Stimulated activated CD4-positive, alpha-beta T cell treated with anti-CD3 and anti-CD28 coated beads, Interleukin-15, amount 100 ng/mL, for 48 hours (primary cell): ENCODE measurements at places on chromosomes 16 and 17.

DNA sequence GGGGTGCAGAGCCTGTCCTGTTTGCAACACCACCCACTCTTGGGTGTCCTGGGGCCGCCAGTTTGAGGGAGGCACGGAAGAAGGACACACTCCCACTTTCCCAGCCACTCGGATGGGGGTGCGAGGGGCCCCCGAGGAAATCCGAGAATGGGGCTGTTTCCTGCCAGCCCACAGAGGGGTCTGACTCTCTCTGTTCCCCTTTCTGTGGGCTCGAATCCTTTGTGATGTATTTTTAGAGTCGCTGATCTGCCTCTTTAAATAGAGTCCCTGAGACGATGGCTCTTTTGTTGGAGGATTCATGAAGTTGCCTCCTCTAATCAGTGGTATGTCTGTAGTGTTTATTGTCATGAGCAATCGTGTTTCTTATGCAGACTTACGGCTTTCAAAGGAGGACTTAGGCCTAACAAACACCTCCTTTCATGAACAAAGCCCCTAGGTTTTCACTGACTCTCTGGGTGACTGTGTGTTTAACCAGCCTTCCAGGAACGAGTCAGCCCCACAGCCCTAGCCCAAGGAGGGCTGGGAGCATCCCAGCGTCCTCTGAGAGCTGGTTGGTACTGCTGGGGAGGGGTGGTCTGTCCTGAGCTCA lies 29.1 kb downstream of the CIBAR2 start:
- no peak for DNase-seq

DNA sequence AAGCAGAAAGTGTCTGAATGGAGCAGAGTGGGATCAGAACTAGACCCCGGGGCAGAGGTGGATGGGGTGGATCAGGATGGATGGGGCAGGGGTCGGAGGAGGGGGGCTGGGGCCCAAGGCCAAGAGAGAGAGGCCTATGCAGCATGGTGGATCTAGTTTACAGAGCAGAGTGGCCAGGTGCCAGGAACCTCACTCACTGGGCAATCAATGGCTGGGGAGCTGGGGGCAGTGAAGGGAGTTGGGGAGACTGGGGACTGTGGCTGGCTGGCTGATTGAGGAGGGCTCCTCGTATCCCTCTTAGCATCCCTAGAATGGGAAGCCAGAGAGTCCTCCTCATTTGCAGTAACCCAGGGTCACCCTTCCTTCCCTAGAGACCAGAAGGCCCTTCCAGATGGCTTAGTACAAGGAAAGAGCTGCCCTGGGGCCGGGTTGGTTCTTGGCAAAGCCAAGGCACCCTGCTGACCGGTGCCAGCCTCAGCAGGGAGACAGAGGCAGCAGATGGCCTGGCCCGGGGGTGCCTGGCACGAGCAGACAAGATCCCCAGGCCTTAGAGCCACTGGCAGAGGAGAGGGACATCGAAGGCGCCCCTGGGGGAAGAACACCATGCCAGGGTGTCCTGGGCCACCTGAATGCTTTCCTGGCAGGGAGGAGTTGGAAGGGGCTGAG lies 36.8 kb downstream of the SRCIN1 start:
- DNase-seq = no peak

GRCh38 chr17:74757502-74757901 lies 9.1 kb downstream of the NHERF1 start:
- DNase-seq = no peak

DNA sequence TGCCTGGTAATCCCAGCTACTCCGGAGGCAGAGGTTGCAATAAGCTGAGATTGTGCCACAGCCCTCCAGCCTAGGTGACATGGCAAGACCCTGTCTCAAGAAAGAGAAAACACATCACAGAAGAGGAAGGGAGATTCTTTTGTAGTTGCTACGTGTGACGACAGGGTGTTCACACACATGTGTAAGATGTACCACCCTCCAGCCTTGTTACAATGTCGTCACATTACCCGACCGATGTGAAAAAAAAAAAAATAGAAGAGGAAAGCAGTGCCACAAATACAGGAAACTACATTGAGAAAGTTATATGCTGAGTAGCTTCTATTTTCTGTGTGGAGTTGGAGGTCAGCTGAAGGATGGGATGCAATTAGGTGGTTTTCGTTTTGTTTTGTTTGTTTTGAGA lies 56.0 kb downstream of the CLUH start:
- DNase-seq = no peak

DNA sequence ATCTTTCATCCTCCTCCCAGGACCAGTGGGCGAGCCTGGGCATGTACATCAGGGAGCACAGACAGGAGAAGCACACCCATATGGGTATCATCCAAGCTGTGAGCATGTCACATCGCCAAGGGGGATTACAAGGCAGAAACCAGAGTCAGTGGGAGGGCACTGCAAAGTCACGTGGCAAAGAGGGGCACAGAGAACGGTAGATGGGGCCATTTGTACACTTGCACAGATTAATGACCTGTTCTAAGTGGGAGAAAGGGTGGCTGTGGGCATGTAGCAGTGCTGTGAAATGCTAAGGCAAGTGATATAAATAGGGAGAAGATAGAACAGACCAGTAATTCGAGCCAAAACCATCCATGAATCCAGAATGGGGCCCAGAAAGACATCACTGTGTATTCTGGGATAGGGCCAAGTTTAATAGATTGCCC lies 265.0 kb downstream of the CPPED1 start:
- no peak for DNase-seq

DNA sequence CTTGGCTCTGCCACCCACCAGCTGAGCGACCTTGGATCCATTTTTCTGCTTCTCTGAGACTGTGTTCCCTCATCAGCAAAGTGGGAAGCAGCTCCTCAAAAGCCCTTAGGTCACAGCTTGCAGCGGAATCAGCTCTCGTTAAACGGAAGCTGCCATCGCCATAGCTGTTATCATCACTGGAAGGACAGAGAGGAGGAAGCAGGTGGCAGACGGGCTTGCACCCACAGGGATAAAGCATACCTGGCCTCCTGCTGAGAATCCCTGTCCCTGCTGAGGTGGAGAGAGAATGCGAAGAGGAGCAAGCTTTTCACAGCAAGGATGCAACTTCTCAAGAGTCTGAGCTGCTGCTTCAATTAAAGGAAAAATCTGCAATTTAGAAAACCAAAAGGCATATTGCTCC lies 106.6 kb downstream of the CLEC16A start:
- DNase-seq = no peak

DNA sequence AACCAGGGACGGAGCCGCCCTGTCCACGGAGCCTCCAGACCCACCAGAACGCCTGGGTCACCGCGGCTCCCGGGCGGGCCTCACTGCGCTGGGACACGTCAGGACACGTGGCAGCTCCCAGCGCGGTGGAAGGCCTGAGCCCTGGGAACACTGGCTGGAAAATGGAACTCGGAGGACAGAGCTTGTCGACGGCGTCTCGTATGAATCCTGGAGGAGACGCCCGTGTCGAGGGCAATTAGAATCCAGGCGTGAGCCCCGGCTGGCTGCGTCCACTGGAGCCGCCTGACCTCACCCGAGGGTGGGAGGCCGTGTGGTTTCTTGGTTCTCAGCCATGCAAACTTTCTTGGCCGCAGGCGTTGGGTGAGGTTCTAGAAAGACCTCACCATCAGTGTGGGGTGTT lies 173.9 kb downstream of the LAT start:
- DNase-seq = no peak

DNA sequence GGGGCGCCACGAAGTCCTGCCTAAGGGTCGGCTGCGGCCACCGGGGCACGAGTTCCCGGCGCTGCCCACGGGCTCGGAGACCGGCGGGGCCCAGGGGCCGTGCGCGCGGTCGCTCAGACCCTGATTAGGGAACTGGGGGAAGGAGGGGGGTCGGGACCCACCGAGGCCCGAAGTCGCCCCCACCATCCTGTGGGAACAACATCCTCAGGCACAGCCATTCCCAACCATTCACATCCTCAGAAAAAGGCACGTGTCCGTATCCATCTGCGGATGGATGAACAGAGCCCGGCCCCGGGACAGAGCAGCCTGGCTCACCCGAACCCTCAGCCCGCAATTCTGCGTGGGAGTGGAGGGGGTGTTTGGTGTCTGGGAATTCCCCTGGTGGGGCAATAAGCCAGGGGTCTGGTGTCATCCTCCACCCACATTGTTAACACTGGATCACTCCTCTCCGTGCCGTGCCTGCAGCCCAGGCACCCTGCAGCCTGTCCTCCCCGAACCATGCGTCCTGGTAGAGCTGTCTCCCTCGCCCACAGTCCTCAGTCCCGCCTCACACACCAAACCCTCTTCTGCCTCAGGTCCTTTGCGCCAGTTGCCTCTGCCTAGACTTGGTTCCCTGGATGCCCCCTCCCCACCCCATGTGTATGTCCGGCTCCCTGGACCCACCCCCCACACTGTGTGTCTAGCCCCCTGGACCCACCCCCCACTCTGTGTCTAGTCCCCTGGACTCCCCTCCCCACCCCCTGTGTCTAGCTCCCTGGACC lies 789 bp upstream of the CCDC57 start:
- DNase-seq = no peak

- no peak for DNase-seq
Observed at GRCh38 chr17:72614871-72615626, 477.4 kb downstream of the SLC39A11 start.

DNA sequence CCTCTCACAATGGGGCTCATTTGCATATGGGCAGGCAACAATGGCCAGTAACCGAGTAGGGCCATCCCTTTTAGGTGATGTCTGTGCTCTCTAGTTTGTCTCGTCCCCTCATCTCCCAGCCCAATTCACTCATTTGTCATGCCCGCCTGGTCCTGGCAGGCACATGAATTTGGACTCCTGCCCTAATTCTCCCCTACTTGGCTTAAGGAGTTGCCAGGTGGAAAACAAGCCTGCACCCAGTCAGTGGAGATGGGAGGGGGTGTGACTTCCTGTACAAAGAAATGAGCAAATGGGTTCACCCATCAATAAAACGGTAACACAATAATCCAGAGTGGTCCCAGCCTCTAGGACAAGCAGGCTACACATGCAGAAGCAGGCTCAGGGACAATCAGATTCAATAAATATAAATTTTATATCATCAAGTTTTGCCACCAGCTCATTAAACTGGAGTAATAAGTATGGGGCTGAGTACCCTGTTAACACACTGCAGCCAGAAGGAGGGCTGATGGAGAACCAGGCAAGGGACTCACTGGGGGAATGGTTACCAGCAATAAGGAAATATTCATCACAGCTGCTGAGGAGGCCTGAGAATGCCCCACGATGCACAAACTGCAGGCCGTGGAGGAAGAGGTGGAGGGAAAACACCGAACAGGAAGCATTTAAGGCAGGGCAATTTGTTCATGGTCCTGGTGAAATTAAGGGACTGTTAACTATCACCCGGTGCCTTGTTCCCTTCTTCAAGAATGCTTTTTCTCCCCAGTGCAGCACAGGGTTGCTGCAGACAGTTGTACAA lies 84.4 kb upstream of the GPRC5B start:
- no peak for DNase-seq

DNA sequence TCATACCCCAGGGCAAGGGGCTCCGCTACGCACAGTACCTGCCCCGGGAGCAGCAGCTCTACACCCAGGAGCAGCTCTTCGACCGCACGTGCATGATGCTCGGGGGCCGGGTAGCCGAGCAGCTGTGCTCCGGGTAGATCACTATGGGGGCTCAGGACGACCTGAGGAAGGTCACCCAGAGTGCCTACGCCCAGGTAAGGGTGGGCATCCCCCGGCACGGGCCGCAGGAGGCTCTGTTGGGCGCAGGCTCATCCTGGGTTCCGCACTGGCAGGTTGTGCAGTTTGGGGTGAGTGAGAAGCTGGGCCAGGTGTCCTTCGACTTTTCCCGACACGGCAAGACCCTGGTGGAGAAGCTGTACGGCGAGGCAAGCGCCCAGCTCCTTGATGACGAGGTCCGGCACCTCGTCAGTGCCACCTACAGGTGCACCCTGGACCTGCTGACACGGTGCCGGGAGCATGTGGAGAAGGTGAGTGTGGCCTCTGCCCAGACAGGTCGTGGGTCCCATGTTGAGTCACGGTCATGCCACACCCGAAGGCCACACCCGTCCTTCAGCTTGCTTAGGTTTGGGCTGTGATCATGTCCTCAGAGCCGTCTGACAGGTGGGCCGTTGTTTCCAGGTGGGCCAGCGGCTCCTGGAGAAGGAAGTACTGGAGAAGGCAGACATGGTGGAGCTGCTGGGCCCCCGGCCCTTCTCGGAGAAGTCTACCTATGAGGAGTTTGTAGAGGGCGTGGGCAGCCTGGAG lies 19.3 kb downstream of the DBNDD1 start:
- DNase-seq = no peak

DNA sequence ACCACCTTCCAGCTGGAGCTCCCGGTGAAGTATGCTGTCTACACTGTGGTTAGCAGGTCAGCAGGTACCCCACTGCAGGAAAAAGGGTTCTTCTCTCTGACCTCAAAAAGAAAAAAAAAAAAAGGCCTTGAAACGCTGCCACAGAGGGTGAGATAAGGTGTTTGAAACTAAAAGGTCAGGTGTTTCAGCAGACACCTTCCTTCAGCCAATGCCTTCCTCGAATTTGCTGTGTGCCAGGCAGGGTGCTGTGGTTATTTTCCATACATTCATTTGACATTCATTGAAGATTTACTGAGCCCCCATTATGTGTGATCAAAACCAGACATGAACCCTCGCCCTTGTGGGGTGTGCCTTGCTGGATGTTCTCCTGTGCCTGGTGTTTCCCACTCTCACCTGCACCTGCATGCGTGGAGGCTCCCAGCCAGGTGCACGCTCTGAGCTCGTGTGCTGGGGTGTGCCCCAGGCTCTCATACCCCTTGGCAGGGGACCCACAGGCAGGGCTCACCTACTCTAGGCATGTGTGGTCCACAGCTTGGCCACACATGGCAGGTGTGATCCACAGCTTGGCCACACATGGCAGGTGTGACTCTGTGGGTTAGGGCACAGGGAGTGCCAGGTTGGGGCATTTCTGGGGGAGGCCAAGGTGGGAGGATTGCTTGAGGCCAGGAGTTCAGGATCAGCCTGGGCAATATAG lies 15.8 kb upstream of the ITGAD start:
- no peak for DNase-seq

DNA sequence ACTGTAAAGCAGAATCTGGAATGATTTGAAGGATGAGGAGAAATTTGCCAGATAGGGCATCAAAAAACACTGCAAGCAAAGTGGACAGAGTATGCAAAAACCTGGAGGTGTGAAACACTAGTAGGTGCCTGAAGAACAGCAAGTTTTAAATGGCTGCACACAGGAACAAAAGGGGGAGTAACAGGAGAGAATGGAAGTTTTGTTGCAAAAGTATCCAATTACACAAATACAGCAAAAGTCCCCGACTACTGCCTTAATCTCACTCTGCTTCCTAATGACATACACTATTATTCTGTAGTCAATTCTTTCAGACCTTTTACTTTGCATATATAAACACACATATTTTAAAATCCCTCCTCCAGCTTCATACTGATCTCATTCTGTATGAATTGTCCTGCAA lies 1.5 kb downstream of the HEATR6 start:
- DNase-seq = no peak

GRCh38 chr17:50647187-50647586 lies 12.5 kb downstream of the ABCC3 start:
- no peak for DNase-seq

DNA sequence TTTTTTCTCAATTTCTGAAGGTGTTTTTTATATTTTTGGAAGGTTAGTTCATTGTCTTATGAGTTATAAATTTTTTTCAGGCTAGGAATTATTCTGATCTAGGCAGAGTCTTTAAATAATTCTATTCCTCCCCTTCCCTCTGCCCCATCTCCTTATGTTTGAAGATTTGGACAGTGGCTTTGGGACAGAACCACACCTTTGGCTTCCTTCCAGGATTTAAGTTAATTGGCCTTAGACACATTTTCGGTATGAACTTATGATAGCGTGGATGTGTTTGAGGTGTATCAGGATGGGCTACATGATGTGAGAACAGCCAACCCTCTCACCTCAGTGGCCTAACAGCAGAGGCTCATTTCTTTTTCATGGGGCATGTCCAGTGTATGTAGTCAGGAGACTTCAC lies 24.3 kb downstream of the EPN2 start:
- DNase-seq = no peak
